ENCODE measurements at places on chromosomes 13 and 19.

DNA sequence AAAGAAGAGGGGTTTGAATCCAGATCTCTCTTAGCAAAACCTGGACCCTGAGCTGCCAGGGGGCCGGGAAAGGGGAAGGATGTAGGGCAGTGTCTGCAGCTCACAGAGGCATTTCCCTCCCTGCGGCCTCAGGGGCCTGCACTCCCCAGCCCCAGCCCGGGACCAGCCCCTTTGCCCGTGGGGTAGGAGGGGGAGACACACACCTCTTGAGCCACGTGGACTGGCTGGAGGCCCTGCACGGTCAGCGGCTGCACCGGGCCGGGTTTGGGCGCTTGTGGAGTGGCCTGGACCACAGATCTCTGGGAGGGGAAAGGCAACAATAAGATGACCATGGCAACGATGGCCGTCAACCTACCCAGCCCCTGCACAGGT lies 26.9 kb downstream of the RFX1 start:
- no peak for DNase-seq

GRCh38 chr13:112756967-112757758 lies 67.3 kb downstream of the ATP11A start:
- DNase-seq: no peak

- DNase-seq: no peak
Observed at GRCh38 chr19:47098608-47099007, 15.0 kb downstream of the ZC3H4 start.

- DNase-seq: no peak
Observed at GRCh38 chr13:51697855-51698254, 106.1 kb downstream of the DHRS12 start.

DNA sequence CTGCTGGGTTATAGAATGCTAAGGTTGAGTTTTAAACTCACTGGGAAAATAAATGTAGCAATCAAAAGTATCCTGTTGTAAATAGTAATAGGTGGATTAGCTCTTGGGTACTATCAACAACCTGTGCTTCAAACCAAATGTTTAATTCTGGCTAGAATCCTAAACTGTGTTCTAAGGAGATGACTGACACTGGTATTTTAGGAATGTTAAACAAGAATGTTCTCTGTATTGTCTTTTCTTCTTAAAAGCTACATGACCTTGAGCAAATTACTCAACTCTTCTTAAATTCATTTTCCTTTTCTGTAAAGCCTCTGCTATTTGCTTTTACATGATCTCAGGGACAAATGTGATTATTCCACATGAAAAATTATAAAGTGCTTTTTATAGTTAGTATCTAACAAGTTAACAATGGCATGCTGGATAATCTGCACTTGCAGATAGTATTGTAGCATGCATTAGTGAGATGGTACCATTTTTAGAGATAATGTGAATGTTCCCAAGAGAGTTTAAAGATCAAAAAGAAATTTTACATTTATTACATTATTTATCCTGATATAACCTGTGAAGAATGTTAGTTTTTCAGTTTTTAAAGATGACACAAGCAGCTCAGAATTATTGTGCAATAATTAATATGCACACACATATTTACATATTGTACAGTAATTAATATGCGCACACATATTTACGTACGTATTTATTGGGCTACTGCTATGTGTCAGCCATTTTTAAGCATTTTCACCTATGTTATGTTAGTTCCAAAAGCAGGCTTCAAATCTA lies 13.6 kb upstream of the EPSTI1 start:
- no peak for DNase-seq

DNA sequence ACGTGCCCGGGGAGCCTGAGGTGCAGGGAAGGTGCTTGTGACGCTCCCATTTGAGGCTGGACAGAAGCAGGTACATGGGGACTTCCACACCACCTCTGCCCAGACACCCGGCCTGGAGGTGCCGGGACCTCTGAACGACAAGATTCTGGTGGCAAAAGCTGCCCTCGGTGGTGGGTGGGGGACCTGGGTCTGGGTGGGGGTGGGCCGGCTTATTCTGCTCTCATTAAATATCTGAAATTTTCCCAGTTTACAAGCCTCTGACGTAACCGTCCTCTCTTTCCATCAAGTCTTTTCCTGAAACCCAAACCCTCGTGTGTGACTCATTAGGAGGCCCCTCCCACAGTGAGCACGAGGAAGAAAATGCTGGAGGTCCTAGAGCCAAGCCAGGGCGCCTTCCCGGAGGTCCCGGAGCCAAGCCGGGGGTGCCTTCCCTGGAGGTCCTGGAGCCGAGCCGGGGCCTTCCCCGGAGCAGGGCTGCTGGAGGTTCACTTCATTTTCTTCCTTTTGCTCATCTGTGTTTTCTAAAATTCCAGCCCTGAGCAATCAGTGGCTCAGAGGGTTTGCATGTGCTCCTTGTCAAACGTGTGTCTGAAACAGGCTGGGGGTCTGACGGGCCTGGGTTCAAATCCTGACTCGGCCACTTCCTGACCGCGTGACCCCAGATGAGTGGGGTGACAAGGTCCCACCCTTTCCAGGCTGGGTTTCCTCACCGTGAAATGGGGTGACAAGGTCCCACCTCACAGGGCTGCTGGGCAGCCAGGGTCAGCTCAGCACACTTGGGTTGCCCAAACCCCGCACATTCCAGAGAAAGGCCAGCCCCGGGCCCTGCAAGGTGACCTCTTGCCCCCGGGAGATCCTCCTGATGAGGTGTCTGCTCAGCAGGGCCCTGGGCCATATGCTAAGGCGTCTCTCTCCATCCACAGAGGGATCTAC lies 10.0 kb downstream of the CFD start:
- DNase-seq: no peak

Data from KG1 (cell line).